ENCODE measurements at places on chromosomes 11 and 22. TPM values are rescaled to one million over a fixed set of nuclear protein-coding genes. Genes with fewer than 3 reads are reported as not detected.

The FGF3 gene
- not detected for total RNA-seq

The ESAM gene
- 0.75 TPM for total RNA-seq

The ZP1 gene
- total RNA-seq, result not detected

The WBP2NL gene
- 0.82 TPM for total RNA-seq

The PRG3 gene
- not detected for total RNA-seq

The NXPE2 gene
- not detected for total RNA-seq

The OR52H1 gene
- not detected for total RNA-seq

The TANGO2 gene
- total RNA-seq, result 23.6 TPM

The OR51B5 gene
- not detected for total RNA-seq

The ZBTB16 gene
- total RNA-seq, result 9.7 TPM

Measured in activated CD4-positive, alpha-beta memory T cell treated with anti-CD3 and anti-CD28 coated beads for 36 hours (primary cell).